ENCODE measurements at places on chromosomes 6 and 20. TPM values are rescaled to one million over a fixed set of nuclear protein-coding genes. Genes with fewer than 3 reads are reported as not detected.

MYO6 gene
- total RNA-seq, result 7.9 TPM

SLC35D3 gene
- total RNA-seq, result 0.07 TPM

SLC24A3 gene
- total RNA-seq, result not detected

TRIM27 gene
- 48.9 TPM for total RNA-seq

DSP gene
- 50.1 TPM for total RNA-seq

OOEP gene
- not detected for total RNA-seq
